Tibial nerve (tissue), 4 donors: ENCODE measurements at places on chromosomes 1 and 21. TPM values are rescaled to one million over a fixed set of nuclear protein-coding genes. Genes with fewer than 3 reads are reported as not detected.

DNA sequence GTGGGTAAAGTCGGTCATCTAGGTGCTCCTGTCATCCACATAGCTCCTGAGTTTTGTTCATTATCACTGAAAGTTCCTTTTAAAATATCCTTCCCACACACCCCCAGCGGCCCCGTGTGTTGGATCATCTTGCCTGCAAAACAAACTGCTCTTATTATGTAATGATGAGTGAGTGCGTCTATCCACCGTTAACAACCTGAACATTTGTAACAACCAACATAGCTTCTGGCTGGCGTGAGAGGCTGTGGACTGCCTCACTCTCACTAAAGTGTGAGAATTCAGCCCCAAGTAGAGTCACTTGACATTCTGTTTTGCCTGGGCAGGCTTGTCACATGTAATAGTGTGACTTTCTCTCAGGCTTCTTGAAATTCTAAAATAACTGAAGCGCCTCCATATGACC, 14.5 kb upstream of the KCNA2 start:
- no peak for DNase-seq
- peaks cover 20% of the 10 kb centered on the region for H3K27me3 ChIP-seq
- H3K4me3 ChIP-seq, result no peak overlapping the region
- H3K4me1 ChIP-seq, result peaks cover 7% of the 10 kb centered on the region
- no peaks in the 10 kb centered on the region for H3K36me3 ChIP-seq

GRCh38 chr1:209650454-209650853, 1.8 kb downstream of the LAMB3 start:
- H3K36me3 ChIP-seq, result no peaks in the 10 kb centered on the region
- H3K4me3 ChIP-seq, result no peak overlapping the region
- peaks cover 17% of the 10 kb centered on the region for H3K4me1 ChIP-seq

Gene PAQR6
- total RNA-seq, result 44.6 TPM

Gene CYYR1
- total RNA-seq, result 16.2 TPM

Gene TESK2
- 8.8 TPM for total RNA-seq

Gene VANGL2
- 1.4 TPM for total RNA-seq

Gene S100A1
- 102 TPM for total RNA-seq

- no peak overlapping the region for H3K27ac ChIP-seq
- H3K4me3 ChIP-seq, result no peak overlapping the region
- no peaks in the 10 kb centered on the region for H3K36me3 ChIP-seq
- no peak for DNase-seq
- no peaks in the 10 kb centered on the region for H3K27me3 ChIP-seq
Observed at GRCh38 chr21:27532076-27532475, 565.2 kb upstream of the ADAMTS5 start.

Gene HSD3B1
- total RNA-seq, result not detected

- H3K36me3 ChIP-seq, result no peaks in the 10 kb centered on the region
- H3K27me3 ChIP-seq, result no peaks in the 10 kb centered on the region
- H3K4me1 ChIP-seq, result no peaks in the 10 kb centered on the region
- H3K4me3 ChIP-seq, result no peak overlapping the region
Observed at GRCh38 chr1:201517631-201518030, 10.7 kb upstream of the CSRP1 start.

Gene LHX4
- total RNA-seq, result not detected

DNA sequence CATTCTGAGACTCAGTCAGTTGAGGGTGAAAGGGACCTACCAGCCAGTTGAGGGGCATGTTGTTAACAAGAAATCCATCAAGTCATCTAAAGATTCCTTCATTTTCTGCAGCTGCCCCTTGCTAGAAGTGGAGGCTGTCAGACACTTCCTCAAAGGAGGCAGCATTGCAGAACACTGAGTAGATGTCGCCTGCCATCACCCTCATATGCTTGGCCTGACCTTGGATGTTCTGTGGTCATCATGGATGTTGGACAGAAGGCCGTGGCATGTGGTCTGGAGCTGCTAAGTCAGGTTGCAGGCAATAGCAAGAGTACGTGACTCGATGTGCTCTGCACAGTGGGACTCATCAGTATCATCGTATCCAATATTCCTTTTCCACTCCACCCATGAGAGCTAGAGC, 70.6 kb downstream of the GATAD2B start:
- no peak for DNase-seq
- H3K36me3 ChIP-seq, result no peaks in the 10 kb centered on the region
- H3K27ac ChIP-seq, result no peak overlapping the region
- no peak overlapping the region for H3K4me3 ChIP-seq

- no peaks in the 10 kb centered on the region for H3K27me3 ChIP-seq
- no peak overlapping the region for H3K27ac ChIP-seq
- no peak overlapping the region for H3K4me3 ChIP-seq
- no peak for DNase-seq
- H3K36me3 ChIP-seq, result no peaks in the 10 kb centered on the region
Observed at GRCh38 chr1:152497273-152497672, 13.3 kb upstream of the LCE5A start.

Gene EXO1
- total RNA-seq, result not detected

- no peak for DNase-seq
- H3K27ac ChIP-seq, result peak overlapping the region; percentile 96
- no peaks in the 10 kb centered on the region for H3K27me3 ChIP-seq
- H3K36me3 ChIP-seq, result no peaks in the 10 kb centered on the region
- peak overlapping the region; percentile 61 for H3K4me3 ChIP-seq
Observed at GRCh38 chr1:145960468-145961108, 2.8 kb upstream of the LIX1L start.

GRCh38 chr1:183864611-183865010, 59.7 kb downstream of the RGL1 start:
- H3K4me1 ChIP-seq, result no peaks in the 10 kb centered on the region
- no peaks in the 10 kb centered on the region for H3K27me3 ChIP-seq
- peaks cover 14% of the 10 kb centered on the region for H3K36me3 ChIP-seq

GRCh38 chr1:79431340-79431739, 424.8 kb upstream of the ADGRL4 start:
- H3K4me3 ChIP-seq, result no peak overlapping the region
- no peaks in the 10 kb centered on the region for H3K27me3 ChIP-seq
- no peak for DNase-seq

DNA sequence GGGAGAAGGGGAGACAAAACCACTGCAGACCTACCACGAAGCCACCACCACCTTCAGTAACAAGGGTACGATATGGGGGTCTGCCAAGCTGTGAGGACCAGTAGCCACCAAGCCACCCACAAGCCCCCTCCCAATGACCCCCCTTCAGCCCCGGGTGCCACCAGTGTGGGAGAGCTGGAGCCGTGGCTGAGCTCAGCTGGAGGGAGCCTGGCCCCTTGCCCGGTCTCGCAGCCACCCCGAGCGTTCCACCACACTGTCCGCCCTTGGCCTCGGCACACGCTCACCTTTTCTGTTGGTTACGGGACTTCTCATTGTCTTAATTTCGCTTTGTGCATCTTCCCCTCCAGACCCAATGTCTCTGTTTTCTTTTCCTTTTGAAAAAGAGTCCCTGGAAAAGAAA, 26.4 kb upstream of the CNTN2 start:
- no peak for DNase-seq
- H3K4me1 ChIP-seq, result peaks cover 21% of the 10 kb centered on the region
- no peaks in the 10 kb centered on the region for H3K36me3 ChIP-seq
- no peak overlapping the region for H3K4me3 ChIP-seq
- no peaks in the 10 kb centered on the region for H3K27me3 ChIP-seq

Gene ZNF683
- not detected for total RNA-seq

GRCh38 chr1:99465176-99465900, 180.6 kb upstream of the PALMD start:
- H3K27me3 ChIP-seq, result no peaks in the 10 kb centered on the region
- no peak overlapping the region for H3K27ac ChIP-seq
- no peak overlapping the region for H3K4me3 ChIP-seq

- H3K4me3 ChIP-seq, result no peak overlapping the region
- H3K4me1 ChIP-seq, result no peaks in the 10 kb centered on the region
- no peaks in the 10 kb centered on the region for H3K27me3 ChIP-seq
Observed at GRCh38 chr1:212225871-212226302, 59.3 kb upstream of the PPP2R5A start.

Gene HSPG2
- total RNA-seq, result 486 TPM

GRCh38 chr1:40939320-40940059, 40.0 kb upstream of the CTPS1 start:
- H3K27ac ChIP-seq, result no peak overlapping the region
- peaks cover 19% of the 10 kb centered on the region for H3K4me1 ChIP-seq
- H3K36me3 ChIP-seq, result no peaks in the 10 kb centered on the region

DNA sequence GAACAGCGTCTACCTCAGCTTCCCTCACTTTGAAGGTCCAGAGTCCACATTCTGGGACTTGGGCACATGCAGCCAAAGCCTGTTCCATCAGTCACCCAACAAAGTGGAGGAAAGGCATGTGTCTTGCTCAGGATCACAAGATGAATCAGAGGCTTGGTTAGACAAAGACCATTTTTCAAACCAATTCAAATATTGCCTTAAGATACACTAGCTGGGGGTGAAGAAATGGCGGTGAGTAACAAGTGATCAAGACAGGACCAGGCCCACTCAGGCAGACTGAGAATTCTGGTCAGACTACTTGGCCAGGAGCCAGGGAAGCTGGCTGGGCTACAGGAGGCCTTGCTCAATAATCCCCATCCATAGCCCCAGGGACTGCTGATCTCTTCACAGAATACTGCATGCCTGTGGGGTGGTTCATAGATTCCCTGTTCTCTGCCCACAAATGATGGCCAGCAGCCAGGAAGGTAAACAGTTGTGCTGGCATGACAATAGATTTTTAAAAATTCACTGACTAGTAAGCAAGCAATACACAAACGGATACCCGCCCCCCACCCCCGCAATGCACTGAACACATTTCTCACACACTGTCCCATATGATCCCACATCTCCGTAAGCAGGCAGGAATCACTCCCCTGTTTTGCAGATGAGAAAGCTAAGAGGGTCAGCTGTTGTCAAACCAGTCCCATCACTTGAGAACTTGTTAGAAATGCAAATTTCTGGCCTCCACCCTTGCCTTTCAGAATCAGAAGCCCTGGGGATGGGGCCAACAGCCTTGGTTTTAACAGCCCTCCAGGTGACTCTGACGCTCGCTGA, 27.2 kb downstream of the ERI3 start:
- DNase-seq, result peak; percentile 87
- peaks cover 12% of the 10 kb centered on the region for H3K36me3 ChIP-seq
- H3K27me3 ChIP-seq, result no peaks in the 10 kb centered on the region
- H3K4me3 ChIP-seq, result no peak overlapping the region
- H3K27ac ChIP-seq, result no peak overlapping the region
- H3K4me1 ChIP-seq, result peaks cover 9% of the 10 kb centered on the region
